ENCODE measurements at places on chromosomes 5 and 9.
A peak's percentile ranks its signal among the peaks of the same experiment; 100 is the strongest.

- no peak for DNase-seq
Measured at GRCh38 chr5:29230591-29230990, 1962.9 kb upstream of the CDH6 start.

DNA sequence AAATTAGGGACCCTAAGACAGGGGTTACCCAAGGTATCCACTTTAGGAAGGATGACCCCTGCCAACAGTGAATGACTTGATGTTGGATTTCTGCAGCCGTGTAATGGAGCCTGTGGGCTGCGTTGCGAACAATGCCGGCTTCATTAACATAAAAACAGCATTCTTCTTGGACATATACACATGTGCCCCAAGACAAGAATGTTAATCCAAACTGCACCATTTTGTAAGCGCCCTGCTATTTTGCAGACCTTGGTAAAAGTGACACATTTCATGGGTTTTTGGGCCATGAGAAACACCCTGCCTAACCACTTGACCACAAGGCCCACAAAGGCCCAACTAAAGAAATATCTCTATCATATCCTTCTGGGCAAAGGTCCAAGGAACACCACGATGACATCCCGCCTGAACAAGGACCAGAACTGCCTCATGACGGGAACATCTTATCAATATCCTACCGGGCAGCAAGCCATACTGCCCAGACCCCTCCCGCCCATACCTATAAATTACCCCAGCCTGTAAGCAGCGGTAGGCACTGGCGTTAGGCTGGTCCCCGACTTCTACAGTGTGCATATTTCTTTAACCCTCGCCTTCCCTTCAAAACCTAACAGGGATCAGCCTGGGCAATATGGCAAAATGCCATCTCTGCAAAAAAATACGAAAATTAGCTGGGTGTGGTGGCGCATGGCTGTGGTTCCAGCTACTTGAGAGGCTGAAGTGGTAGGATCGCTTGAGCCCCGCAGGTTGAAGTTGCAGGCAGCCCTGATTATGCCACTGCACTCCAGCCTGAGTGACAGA, 9.7 kb upstream of the PDCD1LG2 start:
- no peak for DNase-seq

GRCh38 chr9:131755541-131756198, 15.8 kb upstream of the RAPGEF1 start:
- no peak for DNase-seq

DNA sequence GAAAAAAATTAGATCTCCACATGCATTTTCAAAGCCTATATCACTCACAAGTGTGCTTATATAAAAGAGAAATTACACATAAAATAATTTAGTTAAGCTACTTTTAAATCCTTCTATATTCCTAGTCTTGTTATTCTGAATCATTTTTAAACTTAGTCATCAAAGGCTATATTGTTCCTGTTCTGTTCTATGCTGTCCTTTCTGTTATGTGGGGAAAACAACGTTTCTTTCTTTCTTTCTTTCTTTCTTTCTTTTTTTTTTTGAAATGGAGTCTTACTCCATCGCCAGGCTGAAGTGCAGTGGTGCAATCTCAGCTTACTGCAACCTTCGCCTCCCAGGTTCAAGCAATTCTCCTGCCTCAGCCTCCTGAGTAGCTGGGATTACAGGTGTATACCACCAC, 389.2 kb upstream of the FTMT start:
- no peak for DNase-seq

- DNase-seq: no peak
Measured at GRCh38 chr9:123925161-123925560, 4.8 kb downstream of the DENND1A start.

DNA sequence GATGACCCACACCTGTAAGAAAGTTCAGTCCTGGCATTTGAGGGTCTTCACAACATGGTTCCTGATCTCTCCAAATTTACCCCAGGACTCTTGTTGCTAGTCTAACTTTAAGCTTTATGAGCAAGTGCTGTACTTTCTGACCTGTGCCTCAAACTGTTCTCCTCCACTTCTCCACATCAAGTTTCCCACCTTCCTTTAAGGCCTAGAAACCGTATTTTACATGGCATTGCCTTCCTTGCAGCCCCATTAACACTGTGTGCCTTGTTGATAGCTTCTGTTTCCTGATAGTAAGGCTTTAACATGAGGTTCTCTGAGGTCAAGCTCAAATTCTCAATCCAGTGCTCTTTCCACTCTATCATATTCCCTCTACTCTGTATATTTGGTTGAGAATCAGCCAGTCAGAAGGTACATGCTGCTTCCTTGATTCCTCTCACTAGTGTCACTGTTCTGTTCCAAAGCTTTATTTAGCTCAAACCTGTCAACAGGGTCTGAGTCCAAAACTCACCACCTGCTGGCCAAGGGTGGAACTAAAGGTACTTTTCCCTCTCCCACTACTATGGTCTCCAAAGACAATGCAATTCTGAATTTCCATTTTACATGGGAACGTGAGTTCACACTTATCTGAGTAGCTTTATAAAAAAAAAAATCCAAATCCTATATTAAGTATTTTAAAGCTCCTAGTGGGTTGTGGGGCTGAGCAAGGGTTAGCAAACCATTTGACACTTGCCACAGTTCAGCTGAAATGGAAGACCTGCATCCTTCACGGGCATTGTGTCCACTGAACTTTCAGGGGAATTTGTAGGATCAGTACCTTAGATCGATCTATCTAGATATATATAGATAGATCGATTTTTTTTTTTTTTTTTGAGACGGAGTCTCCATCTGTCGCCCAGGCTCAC, 21.1 kb downstream of the VCP start:
- no peak for DNase-seq

- no peak for DNase-seq
Measured at GRCh38 chr5:56064984-56065383, 70.2 kb upstream of the IL6ST start.

DNA sequence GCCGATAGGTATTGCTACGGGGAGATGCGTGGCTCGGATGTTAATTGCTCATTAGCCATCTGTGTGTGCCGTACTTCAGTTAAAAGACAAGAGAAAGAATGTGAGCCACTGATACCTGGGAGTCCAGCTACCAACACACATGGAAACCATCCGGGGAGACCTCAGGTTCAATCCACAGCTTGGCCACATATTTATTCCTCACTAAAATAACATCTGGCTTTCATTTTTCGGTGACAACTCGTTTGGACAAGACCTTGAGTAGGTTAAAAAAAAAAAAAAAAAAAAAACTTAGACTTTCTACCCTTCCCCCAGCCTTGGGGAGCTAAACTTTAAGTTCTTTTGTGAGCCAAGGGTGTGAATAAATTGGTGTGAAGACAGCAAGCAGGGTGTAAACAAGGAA, 84.1 kb downstream of the SLIT3 start:
- DNase-seq: no peak

GRCh38 chr9:127943011-127943662, 5.5 kb upstream of the DPM2 start:
- DNase-seq: no peak

GRCh38 chr9:121262953-121263352, 5.0 kb upstream of the GSN start:
- no peak for DNase-seq

- DNase-seq: no peak
Measured at GRCh38 chr5:167295681-167296005, 995.8 kb upstream of the WWC1 start.

DNA sequence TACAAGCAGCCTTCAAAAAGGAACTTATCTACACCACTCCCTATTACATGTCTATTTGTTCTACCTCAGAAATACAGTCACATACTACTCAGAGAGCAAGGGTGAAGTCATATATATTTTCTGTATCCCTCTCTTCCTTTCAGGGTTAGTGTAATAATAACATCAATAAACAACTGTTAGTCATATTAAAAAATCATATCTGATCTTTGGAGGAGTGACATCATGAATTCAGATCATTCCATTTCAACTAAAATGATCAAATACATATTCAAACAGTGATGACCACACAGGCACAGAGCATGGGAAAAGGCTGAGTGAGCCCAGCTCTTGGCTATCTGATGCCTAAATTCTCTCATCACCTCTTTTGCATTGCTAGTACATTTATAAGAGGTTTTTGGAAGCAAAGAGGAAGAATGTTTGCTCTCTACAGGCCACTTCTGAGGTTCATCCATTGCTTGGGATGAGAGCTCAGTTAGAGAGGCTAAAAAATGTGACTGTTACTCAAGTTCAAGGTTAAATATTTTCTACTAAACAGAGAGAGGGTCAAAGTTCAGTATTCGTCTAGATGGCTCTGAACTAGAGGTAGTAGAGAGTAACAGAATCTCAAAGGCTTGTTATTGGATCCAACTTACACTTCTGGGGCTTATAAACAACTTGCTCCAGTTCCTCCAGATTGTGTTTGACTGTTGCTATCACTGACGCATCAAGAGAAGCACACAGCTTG, 39.0 kb downstream of the RIGI start:
- DNase-seq: no peak

- DNase-seq: no peak
Measured at GRCh38 chr5:28398185-28398584, 1359.8 kb upstream of the CDH9 start.

DNA sequence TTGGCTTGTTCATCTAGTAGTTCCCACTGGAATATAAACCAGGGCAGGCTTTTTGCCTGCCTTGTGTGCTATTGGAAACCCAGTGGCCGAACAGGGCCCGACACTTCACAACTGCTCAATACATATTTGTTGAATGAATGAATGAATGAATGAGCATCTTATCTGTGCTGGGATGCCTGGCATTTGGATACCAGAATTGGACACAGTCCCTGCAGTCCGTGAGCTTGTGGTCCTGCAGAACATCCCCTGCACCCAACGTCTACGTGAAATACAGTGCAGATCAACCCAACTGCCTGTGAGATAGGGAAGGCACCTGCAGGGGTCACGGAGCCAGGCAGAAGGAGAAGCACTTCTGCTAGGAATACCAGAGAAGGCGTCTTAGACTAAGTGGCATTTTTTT, 30.0 kb upstream of the COL15A1 start:
- DNase-seq: no peak

- DNase-seq: no peak
Measured at GRCh38 chr9:37922363-37923117, 18.6 kb upstream of the SLC25A51 start.

DNA sequence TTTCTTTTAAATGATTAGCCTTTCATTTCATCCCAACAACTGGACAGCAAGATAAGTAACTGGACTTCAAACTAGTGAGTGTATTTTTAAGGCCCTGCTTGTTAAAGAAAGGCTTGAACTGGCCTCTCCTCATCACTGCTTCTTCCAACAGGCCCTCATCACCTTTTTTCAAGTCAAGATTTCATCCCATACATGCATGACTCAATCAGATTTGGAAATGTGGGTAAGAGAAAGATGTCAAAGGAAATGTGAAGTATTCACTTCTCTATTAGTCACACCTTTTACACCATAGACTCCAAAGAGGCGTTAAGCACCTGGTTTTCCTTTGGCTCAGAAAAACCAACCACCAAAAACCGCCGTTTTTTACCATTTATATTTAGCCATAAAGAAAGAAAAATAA, 4.9 kb downstream of the NR4A3 start:
- no peak for DNase-seq

DNA sequence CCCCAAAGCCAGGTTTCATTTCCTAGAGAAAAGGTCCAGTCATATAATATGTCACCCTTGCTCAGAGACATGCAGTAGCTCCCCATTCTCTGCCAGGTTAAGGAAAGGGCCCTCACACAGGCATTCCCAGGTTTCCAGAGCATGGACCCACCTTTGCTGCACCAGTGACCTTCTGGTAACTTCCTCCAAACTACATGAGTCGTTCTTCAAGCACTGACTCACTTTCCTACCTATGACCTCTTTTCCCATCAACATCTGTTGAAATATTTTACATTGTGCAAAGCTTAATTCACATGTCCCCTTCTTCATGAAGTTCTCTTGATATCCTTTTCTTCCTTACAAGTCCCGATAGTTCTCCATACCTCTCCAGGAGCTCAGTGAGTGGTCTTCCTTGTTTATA, 25.9 kb downstream of the SH3TC2 start:
- no peak for DNase-seq

DNA sequence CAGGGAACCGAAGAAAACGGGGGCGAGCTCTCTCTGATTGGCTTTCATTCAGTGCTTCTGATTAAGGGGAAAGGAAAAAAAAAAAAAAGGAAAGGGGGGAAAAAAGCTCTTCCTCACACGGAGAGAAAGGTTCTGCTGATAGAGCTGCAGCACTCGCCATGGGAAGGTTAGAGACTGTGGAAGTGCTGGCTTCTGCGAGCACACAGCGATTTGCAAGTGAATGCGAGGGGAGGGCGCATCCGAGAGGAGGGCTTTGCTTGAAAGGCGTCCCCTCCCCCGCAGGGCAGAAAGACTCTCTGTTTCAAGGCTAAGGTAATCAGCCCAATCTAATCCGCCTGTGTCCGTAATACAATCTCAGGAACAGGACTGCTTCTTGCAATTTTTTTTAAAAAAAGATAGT, at the start of gene CDH10:
Gene CDH10, minus strand, starts transcription at position 218 of the 400 bp plus-strand sequence. CDS start 51,488 bp downstream, outside the sequence.
- DNase-seq: no peak

DNA sequence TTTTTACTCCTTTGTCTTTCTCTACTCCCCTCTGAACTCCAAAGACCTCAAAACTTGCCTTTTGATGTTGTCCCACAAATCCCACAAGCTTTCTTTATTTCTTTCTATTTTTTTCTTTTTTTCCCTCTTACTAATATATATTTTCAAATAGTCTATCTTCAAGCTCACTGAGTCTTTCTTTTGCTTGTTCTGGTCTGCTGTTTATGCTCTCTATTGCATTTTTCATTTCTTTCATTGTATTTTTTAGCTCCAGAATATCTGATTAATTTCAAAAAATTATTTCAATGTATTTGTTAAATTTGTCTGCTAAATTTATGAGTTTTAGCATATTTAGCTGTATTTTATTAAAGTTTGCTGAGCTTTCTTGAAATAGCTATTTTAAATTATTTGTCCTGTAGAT, 223.3 kb upstream of the IRX1 start:
- DNase-seq: no peak

GRCh38 chr9:110994771-110995241, 43.5 kb downstream of the LPAR1 start:
- DNase-seq: no peak

DNA sequence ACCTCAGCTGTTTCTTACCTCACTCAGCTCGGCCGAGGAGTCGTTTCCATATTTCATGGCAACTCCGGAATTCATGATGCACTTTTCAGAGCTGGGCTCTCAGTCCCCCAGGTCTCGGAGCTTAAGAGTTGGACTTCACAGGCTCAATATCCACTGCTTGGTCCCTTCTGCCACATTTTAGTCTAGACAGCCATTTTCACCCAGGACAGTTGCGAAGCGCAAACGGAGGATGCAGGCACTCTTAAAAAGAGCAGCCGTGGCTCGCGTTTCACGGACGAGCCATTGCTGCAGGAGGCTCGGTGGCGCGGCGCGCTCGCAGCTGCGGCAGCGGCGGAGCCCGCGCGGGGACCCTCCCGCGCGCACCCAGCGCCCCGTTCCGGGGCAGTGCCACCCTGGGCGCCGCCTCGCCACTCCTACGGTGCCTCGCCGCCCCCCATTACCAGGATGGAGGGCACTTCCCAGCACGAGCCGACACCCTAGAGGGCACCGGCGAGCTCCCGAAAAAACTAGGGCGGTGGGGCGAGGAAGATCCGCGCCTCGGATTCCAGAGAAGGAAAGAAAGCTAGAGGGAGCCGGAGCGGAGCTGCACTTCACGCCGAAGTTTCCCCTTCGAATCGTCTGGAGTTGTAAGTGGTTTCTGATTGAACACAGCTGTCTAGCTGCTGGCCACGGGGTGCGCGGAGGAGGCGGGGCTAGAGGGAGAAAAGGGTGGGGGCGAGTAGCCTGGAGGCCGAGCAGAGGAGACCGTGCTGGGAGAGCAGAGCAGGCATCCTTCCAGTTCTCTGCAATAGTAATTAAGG, 140.3 kb downstream of the TSSK1B start:
- DNase-seq: peak; percentile 81
